Hepatocyte (in vitro differentiated cells): ENCODE measurements at places on chromosomes 1 and 21. TPM values are rescaled to one million over a fixed set of nuclear protein-coding genes. Genes with fewer than 3 reads are reported as not detected.
A peak's percentile ranks its signal among the peaks of the same experiment; 100 is the strongest.

VWA5B1 gene
- 0.24 and 0.33 TPM in 2 replicates for total RNA-seq

DNA sequence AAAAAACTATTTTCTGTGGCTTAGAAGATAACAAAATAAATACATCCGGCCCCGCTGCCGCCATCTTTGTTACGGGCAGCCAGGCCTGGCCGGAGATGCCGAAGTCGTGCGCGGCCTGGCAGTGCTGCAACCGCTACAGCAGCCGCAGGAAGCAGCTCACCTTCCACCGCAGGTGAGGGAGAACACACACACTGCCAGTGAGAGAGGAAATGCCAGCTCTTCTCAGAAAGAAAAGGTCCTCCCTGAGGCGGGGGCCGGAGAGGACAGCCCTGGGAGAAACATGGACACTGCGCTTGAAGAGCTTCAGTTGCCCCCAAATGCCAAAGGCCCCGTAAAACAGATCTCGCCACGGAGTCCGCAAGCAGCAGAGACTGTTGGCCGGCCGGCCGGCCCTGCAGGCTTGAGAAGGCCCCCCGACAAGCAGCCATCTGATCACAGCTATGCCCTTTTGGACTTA, 323.2 kb downstream of the AMY1C start:
- DNase-seq: no peak

DNA sequence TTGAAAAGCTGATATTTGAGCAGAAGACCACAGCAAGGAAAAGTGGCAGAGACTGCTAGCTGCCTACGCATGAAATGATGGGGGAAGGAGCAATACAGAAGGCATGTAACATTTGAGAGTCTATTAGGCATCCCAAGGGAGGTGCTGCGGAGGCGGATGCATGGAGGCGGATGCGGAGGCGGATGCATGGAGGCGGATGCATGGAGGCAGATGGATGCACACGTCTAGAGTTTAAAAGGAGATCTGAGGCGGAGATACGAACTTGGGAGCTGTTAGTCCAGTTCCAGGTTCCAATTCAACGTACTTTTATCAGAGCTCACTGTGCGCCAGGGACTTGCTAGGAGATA, 744 bp upstream of the DDX20 start:
- peak; percentile 69 for DNase-seq

DNA sequence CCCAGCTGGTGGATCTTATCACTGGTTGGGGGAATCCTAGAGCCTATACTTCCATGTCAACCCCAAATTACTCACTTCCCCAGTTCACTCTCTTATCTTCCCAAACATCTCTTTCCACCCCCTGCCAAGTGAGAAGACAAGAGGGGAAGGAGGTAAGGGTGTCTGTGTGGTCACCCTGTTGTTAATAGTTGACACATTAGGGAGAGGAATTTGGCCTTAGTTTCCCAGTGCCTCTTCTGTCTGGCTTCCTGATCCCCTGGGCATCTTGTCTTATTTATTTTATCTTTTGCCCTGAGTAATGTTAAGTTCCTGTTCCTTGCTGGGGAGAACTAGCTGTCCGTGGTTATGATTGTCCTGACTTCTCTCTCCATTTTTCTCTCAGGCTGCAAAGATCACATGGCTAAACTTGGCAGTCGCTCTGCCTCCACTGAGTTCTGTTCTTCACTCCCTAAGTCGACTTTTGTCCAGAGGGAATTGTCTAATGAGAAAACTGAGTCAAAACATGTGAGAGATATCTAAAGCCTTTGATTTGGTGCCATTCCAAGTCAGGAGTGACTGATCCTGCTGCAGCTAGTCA, 157.1 kb upstream of the SYT6 start:
- peak; percentile 12 for DNase-seq
